ENCODE measurements at places on chromosomes 12 and 14.
A peak's percentile ranks its signal among the peaks of the same experiment; 100 is the strongest.

DNA sequence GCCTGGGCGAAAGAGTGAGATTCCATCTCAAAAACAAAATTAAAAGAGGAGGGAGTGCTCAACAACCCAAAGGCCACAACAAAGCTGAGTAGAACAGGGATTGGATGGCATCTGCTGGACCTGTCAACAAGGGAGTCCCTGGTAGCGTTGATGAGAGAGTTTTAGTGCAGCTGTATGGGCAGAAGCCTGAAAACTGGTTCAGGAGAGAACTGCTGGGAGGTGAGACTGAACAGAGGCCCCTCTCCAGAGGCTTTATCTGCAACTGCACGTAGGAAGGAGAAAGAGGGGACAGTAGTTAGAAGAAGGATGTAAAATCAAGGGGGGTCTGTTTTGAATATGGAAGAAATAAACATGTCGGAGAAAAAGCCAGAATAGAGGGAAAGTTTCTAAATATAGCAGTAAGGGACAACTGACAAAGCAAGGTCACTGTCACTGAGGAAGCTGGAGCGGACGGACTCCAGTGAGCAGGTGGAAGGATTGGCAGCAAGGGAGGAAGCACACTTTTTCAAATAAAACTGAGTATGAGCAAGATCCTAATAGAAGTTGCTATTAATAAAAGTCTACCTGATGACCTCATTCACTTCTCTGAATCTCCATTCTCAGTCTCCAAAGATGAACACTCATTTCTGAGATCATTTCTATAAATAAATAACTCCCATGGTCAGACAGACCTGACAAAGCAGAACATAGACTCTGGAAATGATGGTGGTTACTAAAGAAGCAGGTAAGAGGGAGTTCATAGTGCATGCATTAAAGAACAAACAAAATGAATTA, 11.8 kb upstream of the ATF1 start:
- no peak for DNase-seq

- no peak for DNase-seq
These were observed 275.3 kb downstream of the EGLN3 start for GRCh38 chr14:33675415-33676130.

- no peak for DNase-seq
These were observed 15.6 kb upstream of the NEK9 start for GRCh38 chr14:75142494-75142893.

DNA sequence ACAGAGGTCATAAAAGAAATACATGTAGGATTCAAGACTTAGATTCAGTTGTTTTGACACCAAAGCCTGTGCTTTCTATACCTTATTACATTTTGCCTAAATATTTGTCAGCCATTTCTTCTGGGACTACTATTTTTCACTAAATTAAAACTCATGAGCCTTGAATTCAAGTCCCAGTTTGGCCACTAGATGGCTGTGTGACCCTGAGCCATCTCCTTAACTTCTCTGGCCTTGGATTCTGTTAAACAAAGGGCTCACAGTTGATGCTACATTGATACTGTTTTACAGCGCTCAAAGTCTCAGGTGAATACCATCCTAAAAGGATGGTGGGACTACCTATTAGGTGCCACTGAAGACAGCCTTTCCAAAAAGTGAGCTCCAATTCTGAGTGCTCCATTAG, 39.6 kb upstream of the CCDC198 start:
- DNase-seq, result no peak

- no peak for DNase-seq
These were observed 53.7 kb upstream of the INSM2 start for GRCh38 chr14:35480119-35480769.

DNA sequence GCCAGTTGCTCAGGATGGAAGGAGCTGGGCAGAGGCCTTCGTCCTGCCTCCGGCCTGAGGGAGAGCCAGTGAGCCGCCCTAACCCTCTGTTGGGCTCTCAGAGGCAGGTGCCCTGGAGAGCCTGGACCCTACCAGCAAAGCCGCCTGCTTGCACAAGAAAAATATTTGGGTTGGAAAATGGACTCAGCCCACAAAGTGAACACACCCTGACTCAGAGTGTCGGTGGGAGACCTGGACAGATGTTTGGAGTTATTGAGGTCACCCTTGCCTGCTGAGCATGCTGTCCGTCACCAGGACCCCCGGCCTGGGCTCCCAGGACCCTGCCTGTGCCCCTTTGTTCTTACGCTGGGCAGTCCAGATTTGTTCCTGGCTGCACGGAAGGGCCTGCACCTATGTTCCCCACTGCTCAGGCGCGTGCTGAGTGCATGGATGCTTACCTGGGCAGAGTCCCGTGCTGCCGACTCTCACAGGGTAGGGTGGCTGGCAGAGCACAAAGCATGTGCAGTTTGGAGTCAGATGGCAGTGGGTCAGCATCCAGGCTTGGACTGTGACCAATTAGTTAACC, 22.4 kb downstream of the FAM181A start:
- no peak for DNase-seq

GRCh38 chr14:34302654-34303053, 159.4 kb downstream of the SPTSSA start:
- DNase-seq, result no peak

- DNase-seq, result no peak
These were observed 65.0 kb downstream of the NUMB start for GRCh38 chr14:73393375-73393774.

GRCh38 chr12:26514364-26514763, 318.6 kb downstream of the ITPR2 start:
- no peak for DNase-seq

DNA sequence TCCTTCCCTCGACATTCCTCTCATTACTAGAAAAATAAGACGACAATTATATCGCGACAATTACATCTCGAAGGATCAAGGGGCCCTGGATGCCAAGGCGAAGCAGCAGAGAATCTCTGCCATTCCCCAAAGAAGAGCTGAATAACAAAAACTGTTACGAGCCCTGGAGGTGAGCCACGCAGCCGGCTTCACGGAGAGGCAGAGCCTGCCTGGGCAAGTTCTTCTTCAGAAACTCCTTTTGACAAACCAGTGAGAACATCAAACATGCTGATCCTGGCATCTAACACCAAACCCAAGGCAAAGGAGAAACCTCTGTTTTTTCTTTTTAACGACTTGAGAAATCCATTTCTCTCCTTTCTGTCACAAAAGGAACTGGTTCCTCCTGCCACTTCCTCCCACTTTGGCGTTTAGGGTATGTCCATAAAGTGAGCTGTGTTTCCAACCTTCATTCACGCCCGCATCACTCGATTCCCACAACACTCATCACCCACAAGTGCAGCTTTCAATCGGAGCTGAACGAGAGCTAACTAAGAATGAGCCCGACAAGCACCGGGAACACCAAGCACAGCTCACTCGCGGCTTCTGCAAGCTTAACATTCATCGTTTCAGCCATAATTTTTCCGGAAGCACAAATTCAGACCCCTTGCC, 21.5 kb downstream of the CCDC88C start:
- DNase-seq, result no peak

DNA sequence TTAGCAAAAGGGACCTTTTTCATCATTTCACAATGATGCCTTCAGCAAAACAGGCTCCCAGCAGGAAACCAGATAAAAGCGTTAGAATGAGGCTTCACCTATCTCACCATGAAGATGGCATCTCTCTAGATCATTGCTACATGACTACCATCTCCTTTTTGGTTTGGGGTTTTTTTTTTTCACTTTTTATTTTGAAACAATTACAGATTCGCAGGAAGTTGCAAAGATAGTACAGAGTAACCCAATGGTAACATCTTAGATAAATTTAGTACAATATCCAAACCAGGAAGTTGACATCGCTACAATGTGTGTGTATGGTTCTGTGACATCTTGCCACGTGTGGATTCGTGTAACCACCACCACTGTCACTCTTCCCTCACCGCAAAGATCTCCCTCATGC, 22.3 kb upstream of the PWP1 start:
- no peak for DNase-seq

GRCh38 chr14:22249770-22250169, 339.3 kb downstream of the DAD1 start:
- DNase-seq, result no peak

GRCh38 chr14:91295276-91295845, 50.9 kb upstream of the GPR68 start:
- DNase-seq, result no peak

- no peak for DNase-seq
These were observed 40.1 kb downstream of the KIAA0586 start for GRCh38 chr14:58467575-58467974.

GRCh38 chr12:11744410-11744801, 94.9 kb downstream of the ETV6 start:
- DNase-seq, result no peak

GRCh38 chr12:42568952-42569915, 20.3 kb downstream of the PRICKLE1 start:
- no peak for DNase-seq

DNA sequence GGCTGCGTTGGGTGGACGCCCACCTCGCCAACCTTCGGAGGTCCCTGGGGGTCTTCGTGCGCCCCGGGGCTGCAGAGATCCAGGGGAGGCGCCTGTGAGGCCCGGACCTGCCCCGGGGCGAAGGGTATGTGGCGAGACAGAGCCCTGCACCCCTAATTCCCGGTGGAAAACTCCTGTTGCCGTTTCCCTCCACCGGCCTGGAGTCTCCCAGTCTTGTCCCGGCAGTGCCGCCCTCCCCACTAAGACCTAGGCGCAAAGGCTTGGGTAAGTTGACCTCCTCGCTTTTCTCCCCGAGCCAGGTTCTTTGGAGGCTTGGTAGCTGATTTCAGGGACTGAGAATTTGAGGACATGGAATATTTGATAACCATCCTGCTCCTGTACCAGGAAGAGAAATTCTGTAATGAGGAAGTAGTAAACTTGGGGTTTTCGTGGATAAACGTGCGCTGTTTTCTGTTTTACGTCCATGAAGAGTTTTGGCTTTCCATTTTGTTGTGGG, 530 bp downstream of the APAF1 start:
- no peak for DNase-seq

GRCh38 chr14:80678436-80678835, 263.1 kb downstream of the CEP128 start:
- DNase-seq, result no peak

- no peak for DNase-seq
These were observed 18.0 kb downstream of the RIMBP2 start for GRCh38 chr12:130698106-130698505.

- peak; percentile 21 for DNase-seq
These were observed 58.5 kb upstream of the TMPO start for GRCh38 chr12:98456576-98457573.

DNA sequence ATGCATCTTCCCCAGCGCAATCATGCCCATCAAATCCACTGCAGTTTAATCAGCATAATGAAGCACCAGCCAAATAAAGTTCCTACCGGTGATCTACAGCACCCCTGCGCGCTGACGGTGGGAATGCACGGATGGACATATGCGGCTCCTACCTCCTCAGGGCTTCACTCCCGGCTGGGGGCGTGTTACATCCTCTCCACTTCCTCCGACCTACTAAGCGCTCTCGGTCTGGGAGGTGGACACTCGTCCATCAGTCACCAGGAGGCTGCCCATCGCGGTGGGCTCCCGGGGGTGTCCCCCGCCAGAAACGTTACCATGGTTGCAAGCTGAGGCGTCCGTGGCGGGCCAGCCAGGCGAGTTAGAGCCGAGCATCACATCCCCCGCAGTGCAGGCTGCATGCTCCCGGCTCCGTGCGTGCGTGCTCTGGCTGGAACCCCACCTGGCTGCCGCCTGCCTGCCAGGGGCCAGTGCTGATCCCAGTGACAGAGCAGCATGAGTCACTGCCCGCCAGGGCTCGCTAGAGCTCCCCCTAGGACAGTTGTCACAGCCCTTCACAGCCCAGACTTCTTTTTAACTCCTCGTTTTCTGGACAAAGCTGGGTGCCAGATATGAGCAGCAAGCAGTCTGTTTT, 73.0 kb downstream of the CIT start:
- no peak for DNase-seq

- DNase-seq, result no peak
These were observed 50.4 kb downstream of the CHGA start for GRCh38 chr14:92973261-92973797.

DNA sequence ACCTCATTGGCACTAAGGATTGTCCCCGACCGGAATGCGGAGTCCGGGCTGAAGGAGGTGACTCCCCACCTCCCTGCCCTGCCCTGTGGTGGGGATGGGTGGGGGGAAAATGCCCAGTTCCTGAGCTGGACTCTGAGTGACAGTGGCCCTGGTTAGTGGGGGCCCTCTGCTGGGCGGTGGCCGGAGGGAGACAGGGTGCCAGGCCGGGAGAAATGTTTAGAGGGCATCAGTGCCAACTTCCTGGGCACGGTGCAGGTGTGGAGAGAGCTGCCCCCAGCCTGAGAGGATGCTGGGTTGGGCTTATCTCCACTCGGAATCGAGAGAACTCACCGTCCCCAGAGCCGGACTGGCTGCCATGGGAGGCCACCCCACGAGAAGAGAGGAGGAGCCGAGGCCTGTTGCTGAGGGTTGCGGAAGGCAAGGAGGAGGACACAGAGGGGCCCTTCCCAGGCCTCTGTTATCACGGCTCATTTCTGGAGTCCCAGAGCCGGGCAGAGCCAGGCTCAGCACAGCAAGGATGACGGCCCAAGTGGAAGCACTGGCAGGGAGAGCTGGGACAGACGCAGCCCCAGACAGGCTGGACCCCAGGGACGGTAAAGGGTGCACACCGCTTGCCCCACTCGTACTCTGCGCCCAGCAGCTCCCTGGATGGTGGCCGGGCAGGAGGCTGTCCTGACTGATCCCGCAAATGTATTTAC, 156.7 kb downstream of the KIF26A start:
- DNase-seq, result no peak

DNA sequence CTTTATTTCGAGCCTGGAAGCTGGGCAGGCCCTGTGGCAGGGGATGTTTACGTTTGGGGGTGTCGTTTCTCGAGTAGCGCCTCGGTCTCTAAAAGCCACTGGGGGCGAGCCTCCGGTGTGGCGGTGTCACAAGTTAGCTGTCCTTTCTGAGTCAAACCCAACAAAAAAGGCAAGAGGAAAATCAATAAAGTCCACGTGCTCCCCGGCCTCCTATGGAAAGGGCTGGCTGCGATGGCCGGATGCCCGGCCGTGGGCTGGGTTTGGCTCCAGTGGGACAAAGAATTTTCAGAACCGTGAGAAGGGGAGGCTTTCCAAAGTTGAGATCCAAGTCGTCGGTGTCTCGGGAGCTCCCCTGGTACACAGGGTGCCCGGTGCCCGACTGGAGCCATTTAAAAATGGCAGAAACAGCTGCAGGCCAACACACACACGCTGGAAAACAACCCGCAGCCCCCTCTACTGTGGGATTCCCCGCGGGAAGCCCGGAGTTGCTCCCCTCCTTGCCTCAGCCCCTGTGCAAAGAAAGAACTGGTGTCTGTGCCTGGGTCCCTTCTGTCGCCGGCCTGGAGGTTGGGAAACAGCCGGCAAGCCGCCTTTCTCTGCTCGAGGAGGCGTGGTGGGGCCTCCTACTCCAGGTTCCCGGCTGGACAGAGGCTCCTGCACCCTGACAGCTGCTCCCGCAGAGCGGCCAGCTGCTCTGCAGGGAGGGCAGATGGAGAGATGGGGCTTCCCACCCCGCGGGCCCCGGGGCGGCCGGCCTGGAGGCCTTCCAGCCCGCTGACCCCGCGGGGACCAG, 1.9 kb downstream of the BCL7A start:
- no peak for DNase-seq
